RCC 7860 (cell line): ENCODE measurements at places on chromosomes 7 and 10.

GRCh38 chr7:38206071-38206470, 28.0 kb downstream of the STARD3NL start:
- DNase-seq: no peak

DNA sequence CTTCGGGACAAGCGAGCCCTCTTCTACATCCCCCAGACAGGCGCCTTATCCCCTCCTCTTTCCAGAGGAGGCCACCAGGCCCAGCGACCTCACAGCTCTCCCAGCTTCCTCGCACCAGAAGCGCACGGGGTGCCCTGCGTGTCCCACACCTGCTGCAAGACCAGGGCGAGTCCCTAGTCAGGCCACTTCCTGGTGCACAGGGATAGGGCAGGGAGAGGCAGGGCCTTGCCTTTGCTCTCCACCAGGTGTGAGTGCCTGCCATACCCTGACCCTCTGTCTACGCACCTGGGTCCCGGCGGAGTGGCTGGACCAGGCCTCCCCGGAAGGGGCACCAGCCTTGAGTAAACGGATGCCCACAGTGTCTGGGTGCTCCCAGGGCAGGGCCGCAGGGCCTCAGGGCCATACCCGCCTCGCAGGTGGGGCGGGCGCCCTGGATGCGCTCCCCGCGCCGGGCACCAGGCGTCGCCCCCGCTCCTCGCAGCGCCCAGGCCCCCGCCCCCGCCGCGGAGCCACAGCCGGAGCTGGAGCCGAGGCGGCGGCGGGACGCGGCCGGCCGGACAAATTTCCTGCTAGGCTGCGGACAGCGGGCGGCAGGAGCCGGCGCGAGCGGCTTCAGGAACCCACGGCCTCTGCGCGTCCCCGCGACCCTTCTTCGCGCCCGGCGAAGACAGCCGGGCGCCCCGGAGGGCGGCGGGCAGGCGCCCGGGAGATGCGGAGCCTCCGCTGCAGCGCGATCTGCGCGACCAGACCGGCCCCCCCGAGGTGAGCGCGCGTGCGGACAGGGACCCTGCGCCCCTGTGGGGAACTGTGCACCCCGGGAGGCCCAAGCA, at the start of gene PTPRE:
Gene PTPRE, plus strand, starts transcription at position 556 of the 830 bp plus-strand sequence. CDS start 133,779 bp downstream, outside the sequence.
- peak; percentile 62 for DNase-seq

DNA sequence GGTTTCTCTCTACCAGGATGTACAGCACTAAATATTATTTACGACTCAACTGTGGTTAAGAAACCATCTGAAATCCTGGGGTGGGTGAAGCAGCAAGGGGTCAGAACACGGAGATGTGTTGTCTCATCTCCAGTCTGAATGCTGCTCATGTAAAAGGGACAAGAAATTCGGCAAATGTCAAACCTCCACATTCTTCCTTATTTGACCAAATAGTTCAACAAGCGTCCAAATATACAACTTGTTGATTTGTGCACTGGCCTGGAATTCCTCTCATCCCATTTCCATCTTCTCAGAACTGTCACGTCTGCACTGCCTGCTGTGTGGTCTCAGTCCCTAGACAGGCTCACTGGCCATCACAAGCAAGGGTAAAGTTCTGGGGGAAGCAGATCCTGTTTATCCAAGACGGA, 520.0 kb downstream of the PARD3 start:
- DNase-seq: peak; percentile 52

DNA sequence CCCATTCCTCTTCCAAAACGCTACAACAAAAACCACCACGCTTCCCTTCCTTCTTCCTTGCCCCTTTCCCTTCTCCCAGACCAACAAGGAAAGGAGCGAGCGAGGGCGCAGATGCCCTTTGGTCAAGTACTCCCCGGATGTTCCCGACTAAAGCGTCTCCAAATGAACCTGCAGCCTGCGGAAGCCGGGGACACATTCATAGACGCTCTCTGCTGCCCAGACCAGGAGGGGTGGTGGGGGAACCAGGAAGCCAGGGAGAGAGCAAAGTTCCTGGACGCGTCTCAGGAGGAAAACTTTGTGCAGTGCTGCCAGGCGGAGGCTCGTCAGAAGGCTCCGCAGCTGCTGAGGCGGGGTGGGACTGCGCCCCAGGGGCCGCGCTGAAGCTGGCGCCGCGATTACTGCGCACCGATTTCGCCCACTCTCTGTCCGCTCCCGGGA, 754 bp downstream of the SEMA3D start:
- no peak for DNase-seq

DNA sequence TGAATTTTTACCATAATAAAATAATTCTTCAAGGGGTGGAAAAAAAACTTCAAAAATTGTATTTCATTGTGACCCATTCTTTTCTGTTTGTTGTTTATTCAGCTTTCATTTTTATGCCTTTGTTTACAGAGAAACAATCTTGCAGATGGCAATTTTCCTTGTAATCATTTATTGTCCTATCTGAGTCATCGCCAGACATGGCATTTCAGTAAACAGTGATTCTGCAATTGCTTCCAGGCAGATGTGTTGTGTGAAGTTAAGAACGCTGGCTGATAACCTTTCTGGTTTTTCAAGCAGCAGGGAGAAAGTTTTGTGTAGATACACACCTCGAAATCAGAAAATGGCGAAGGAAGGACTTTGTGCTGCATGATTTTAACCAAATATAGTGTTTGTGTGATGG, 80.7 kb upstream of the RPA3 start:
- DNase-seq: no peak

GRCh38 chr7:158020706-158021095, 566.9 kb downstream of the PTPRN2 start:
- DNase-seq: no peak

GRCh38 chr10:69757553-69758309, 44.0 kb upstream of the COL13A1 start:
- DNase-seq: peak; percentile 39

- no peak for DNase-seq
Observed at GRCh38 chr7:88928276-88928675, 132.7 kb upstream of the TEX47 start.

DNA sequence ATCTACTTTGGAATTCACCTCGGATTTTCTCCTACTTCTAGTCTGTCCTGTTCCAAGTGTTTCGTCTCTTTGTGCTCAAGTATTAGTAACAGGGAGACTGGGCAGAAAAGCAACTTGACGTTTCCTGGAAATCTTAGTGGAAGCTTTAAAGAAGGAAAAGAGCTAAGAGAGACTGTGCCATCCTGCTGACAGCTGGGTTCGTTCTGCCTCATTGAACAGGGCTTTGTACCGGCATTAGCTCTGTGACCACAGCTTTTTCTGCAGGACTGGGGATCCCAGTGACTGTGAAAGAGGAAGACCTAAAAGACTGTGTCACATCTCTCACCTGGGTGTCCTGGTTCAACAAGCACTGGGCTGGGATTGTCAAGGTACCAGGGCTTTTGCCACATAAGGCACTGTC, 70.8 kb upstream of the CDCA7L start:
- no peak for DNase-seq

GRCh38 chr7:147197006-147197405, 1080.4 kb downstream of the CNTNAP2 start:
- DNase-seq: peak; percentile 57

GRCh38 chr7:132113536-132114371, 462.5 kb downstream of the PLXNA4 start:
- no peak for DNase-seq
